ENCODE measurements at places on chromosomes 16 and 17.

DNA sequence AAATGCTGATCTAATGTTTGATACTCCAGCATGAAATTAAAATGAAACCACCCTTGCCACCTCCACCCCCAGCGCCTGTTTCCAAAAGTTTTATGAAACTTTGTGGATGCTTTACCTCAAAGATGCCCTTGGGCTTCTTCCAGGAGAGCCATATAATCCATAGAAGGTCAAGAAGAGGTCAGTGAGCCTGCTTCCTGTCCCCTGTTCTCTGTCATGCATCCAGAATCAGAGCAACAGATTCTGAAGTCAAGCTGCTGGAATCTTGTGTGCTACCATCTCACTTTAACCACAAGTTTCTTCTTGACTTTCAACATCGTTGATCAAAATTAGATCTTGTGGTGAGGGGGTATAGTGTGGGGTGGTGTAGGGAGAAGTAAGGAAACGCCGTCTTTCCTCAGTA lies 8.6 kb downstream of the GOSR2 start:
- no peak for DNase-seq

DNA sequence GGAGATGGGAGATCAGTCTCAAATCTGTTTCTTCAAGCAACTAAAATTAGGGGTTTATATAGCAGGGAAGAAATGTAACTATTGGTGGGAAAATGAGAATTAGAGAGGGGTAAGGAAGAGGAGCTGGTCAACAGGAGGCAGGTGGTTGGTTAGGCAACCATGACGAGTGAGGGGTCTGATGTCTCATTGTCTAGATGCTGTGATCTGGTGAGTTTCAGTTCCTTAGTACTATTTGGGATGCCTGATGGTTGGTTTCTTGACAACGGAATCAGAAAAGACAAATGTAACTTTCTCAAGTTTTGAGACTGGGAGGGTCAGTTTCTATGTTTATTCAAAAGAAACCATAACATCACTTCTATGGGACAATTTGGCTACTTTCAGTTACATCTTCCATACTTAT lies 415.3 kb upstream of the C16orf82 start:
- DNase-seq, result no peak

DNA sequence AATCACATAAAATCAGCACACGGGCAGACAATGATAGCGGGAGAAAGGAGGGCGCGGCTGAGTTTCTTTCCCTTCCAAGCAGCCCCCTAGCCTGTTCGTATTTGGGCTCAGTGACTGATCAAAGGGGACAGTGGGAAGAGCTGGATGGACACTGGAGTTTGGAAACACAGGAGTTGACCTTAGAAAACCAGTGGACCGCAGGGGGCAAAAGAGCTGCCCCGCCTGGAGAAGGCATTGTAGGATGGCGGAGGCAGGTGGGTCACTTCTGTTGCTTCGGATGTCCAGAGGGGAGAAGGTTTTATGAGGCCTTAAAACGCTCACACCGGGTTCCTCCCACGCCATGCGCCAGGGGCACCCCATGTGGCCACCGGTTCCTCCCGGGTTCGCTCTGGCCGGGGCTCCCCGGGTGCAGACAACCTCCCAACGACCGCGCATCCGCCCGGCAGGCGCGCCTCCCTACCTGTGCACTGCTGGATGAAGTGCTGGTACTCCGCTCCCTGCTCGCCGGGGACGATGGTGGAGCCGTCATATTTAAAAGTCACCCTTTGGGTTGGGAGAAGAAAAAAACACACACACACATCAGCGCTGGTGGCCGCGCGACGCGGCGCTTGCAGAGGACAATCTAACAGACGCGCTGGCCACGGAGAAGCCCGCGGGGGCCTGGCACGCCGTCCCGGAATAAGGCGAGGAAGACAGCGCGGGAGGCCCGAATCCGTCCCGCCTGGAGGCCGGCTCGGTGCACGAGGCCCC lies 662 bp downstream of the COTL1 start:
- peak; percentile 9 for DNase-seq

DNA sequence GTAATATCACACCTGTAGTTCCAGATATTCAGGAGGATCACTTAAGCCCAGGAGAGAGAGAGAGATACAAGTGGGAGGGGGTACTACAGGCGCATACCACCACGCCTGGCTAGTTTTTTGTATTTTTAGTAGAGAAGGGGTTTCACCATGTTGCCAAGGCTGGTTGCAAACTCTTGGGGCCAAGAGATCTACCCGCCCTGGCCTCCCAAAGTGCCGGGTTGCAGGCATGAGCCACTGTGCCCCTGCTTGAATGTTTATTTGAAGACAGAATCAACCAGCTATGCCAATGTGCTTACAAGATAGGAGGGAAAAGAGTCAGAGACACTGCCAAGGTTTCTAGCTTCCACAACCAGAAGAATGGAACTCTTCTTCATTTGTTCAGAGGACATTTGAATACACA lies 87.8 kb downstream of the STH start:
- DNase-seq, result no peak

GRCh38 chr17:31398381-31399311 lies 7.2 kb downstream of the RAB11FIP4 start:
- DNase-seq, result no peak

All from umbilical cord (tissue), 2 donors.